Stimulated activated CD4-positive, alpha-beta T cell treated with anti-CD3 and anti-CD28 coated beads, Interleukin-4, amount 100 ng/mL, for 48 hours (primary cell): ENCODE measurements at places on chromosomes 5 and 9.
A peak's percentile ranks its signal among the peaks of the same experiment; 100 is the strongest.

GRCh38 chr5:18003784-18004183, 369.5 kb downstream of the TAF11L14 start:
- DNase-seq, result no peak

DNA sequence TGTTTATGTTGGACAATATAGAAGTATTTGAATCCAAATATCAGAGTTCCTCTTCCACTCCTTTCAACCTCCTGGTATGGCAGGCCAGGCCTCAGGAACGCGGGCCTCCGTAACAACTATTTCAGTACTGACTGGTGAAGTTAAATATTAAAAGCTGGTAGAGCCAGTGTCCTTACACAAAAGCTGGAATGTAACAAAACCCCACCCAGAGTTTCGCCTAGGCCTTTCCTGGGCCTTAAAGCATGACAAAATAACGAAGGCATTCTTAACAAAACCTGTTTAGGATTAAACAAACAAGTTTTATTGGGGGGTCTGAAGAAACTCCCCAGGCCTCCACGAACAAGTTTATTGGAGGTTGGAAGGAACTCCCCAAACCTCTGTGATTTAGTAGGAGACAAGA, 61.6 kb upstream of the GNE start:
- DNase-seq, result no peak

DNA sequence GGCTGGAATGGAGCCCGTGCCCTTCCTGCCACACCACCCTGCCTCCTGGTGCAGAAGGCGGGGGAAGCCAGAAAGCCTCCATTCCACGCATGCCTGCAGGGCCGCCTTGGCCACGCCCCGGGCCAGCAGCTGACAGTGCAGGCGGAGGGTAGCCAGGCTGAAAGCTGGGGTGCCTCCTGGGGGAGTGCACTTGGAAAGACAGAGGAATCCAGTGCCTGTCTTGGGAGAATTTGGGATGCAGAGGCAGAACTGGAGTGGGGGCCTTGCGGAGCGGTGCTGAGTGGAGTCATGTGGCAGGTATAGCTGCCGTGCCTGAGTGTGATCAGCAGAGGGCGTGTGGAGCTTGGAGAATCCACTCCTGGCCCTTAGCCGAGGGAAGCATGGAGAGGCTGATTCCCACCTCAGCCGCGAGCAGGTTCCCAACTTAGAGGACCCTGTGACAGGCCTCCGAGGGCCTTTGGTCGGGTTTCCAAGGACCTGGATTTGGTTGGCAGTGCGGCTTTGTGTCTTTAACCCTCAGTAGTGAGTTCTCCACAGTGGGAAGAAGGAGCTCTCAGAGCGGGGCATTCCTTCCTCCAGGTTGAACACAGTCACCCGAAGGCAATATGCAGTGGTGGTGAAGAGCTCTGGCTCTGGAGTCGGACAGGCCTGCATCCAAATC, 9.1 kb upstream of the URM1 start:
- peak; percentile 54 for DNase-seq

DNA sequence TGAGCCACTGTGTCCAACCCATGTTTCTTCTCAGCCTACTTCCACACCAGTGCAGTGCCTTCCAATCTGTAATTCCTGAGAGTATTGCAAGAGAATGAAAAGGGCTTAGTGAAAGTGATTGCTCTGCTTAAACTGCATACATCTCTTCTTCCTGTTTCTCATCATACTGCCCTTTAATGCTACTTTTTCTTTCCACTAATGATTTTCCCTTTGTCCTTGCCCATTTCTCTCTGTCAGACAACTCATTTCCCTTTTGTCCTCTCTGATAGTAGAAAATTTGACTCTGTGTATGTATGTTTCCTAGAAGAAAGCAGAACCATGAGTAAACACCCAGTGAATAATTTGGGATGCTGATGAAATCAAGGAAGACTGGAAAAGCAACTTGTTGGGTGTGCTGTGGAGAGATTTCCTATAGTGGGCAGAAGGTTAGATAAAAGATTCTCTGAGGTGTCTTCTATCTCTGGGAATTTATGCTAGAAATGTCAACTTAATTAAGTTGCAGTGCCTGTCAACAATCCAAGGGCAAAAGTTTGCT, 102.2 kb upstream of the CHD1 start:
- DNase-seq, result no peak

DNA sequence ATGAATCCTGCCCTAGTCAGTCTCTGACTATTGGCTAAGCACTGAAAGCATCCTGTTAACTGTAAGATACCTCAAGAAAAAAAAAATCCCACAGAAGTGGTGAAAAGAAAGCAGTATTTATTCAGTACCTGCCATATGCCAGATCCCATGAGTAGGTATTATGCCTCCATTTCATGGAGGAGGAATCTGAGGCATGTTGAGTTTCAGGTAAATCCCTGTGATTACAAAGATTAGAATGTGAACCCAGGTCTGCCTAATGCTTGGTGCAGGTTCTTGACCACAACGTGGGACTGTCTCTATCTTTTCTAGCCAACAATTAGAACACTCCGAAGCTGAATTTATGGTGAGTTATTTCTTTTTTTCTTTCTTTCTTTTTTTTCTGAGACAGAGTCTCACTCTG, 30.9 kb downstream of the SH3RF2 start:
- no peak for DNase-seq

- no peak for DNase-seq
These were observed 206.9 kb downstream of the FSTL4 start for GRCh38 chr5:133405275-133406034.

- no peak for DNase-seq
These were observed 183.3 kb downstream of the CACNA1B start for GRCh38 chr9:138060881-138061280.

DNA sequence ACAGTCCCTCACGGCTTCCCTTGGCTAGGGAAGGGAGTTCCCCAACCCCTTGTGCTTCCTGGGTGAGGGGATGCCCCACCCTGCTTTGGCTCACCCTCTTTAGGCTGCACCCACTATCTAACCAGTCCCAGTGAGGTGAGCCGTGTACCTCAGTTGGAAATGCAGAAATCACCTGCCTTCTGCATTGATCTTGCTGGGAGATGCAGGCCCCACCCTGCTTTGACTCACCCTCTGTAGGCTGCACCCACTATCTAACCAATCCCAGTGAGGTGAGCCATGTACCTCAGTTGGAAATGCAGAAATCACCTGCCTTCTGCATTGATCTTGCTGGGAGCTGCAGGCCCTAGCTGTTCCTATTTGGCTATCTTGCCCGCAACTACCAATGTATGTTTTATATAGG, 44.7 kb downstream of the CCL28 start:
- DNase-seq, result no peak

DNA sequence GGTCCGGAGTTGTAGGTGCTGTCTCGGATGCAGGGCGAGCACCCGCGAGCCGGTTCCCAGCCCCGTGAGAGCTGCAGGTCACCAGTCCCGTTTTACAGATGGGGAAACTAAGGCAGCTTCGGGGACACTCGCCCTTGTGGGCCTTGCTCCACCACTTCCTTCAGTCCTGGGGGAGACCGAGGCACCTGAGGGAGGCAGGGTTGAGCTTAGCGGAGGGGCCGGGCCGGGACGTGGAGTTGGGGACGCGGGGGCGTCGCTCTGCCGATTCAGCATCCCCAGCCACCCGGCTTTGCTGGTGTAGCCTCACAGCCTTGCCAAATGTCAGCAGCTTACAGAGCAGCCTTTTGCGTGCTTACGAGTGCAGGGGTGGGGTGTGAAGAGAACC, 530 bp downstream of the BBLN start:
- peak; percentile 46 for DNase-seq

GRCh38 chr5:40017135-40017534, 592.4 kb upstream of the DAB2 start:
- no peak for DNase-seq
